ENCODE measurements at places on chromosomes 3 and 15. TPM values are rescaled to one million over a fixed set of nuclear protein-coding genes. Genes with fewer than 3 reads are reported as not detected.

Gene CCNB2
- total RNA-seq = 18.6 TPM

Gene MNS1
- 3.9 TPM for total RNA-seq

Gene AADACL2
- not detected for total RNA-seq

Gene DHFR2
- total RNA-seq = 5.7 TPM

Gene HYAL2
- total RNA-seq = 37.5 TPM

Gene CKMT1B
- 10.3 TPM for total RNA-seq

Gene MTFMT
- 20.4 TPM for total RNA-seq

Gene SI
- 0.18 TPM for total RNA-seq

Gene THSD4
- 4.6 TPM for total RNA-seq

Gene IL12A
- 1.1 TPM for total RNA-seq

Gene PRSS50
- 0.45 TPM for total RNA-seq

Gene CHRM5
- 0.27 TPM for total RNA-seq

Gene OR5K2
- not detected for total RNA-seq

Gene CNTN3
- 16.2 TPM for total RNA-seq

Gene TMC3
- 0.09 TPM for total RNA-seq

Gene RASGRF1
- total RNA-seq = 16.9 TPM

Gene CCDC9B
- 0.73 TPM for total RNA-seq

Gene ADAMTSL3
- 1.4 TPM for total RNA-seq

Gene B3GNT5
- 19.9 TPM for total RNA-seq

Gene ZNF660
- 18.8 TPM for total RNA-seq

Gene KIF23
- 14.9 TPM for total RNA-seq

Gene COLQ
- total RNA-seq = 2.5 TPM

Gene PIGZ
- 3.1 TPM for total RNA-seq

Gene INSYN1
- total RNA-seq = 22.9 TPM

Gene CMC1
- total RNA-seq = 15.1 TPM

Gene NANOGP8
- 0.91 TPM for total RNA-seq

Gene CLDN1
- 0.45 TPM for total RNA-seq

Gene OCA2
- total RNA-seq = 0.73 TPM

Gene RHOV
- 4.3 TPM for total RNA-seq

Gene AMIGO3
- total RNA-seq = 0.91 TPM

Gene RTP4
- total RNA-seq = 0.18 TPM

Gene ARHGEF26
- 10.1 TPM for total RNA-seq

Gene EPHA6
- 51.0 TPM for total RNA-seq

Gene HRG
- not detected for total RNA-seq

Gene ANKRD63
- total RNA-seq = 0.27 TPM

Gene CHCHD4
- total RNA-seq = 5.4 TPM

Gene EPHB3
- total RNA-seq = 9.2 TPM

Gene ZBED2
- total RNA-seq = not detected

Gene PCLAF
- 21.1 TPM for total RNA-seq

Gene KBTBD13
- not detected for total RNA-seq
